ENCODE measurements at places on chromosomes 6 and 20. TPM values are rescaled to one million over a fixed set of nuclear protein-coding genes. Genes with fewer than 3 reads are reported as not detected.

DNA sequence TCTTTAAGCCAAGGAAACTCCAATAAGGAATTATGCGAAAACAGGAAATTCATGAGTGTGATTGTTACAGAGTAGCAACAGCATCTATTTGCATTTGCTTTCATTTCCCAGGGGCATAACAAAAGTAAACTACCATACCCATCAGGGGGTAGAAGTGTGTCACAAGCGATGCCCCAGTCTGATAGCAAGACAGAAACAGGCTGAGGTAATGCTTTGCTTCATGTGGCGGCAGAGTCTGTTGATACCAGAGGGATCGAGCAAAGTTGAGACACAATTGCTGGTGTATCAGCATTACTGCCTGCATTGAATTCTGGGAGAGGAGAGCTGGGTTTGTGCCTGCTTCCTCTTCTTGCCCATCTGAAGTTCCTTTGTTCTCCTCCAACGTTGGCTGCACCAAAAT lies 51.2 kb upstream of the LYRM2 start:
- H3K36me3 ChIP-seq, result peaks cover 100% of the 10 kb centered on the region
- H3K4me3 ChIP-seq, result no peak overlapping the region
- H3K4me1 ChIP-seq, result peaks cover 5% of the 10 kb centered on the region

DNA sequence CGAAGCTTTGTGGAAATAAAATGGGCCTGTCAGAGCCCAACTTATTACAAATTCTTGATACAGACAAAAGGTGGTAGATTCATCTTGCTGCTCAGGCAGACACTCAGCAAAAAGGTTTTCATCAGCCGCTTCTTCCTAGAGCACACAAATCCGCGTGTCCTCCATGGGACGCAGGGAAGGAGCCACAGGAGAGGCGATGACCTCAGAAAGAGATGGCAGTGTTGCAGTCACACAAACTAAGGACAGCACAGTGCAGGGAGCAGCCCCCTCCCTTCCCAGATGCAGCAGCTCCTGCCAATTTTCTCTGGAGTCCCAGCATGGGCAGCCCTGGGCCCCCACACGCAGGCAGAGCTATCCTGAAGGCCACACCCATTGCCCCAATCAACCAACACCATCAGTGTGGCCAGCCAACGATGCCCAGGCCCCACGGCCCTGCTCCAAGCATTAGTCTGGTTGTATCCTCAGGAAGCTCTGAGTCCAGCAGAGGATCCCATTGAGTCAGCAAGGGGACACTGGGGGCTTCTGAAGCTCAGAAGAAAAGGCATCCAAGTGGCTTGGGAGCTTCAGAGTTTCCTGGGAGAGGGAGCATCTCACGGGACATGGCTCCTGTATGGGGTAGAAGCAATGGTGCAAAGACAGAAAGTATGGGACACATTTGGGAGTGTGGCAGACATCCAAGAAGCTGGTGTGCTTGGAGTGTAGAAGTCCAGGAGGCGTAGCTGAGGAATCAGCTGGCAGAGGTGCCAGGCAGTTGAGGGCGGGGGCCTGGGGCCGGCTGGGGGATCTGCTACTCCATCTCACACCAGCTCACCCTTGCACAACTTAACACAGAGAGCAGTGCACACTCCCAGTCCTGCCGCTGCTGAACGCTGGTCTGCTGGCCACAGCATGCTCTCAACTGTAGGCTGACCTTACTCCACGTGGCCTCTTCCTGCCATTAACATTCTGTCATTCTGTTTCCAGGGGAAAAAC lies 142.1 kb upstream of the CST7 start:
- no peaks in the 10 kb centered on the region for H3K27me3 ChIP-seq
- no peak overlapping the region for H3K4me3 ChIP-seq
- no peak for DNase-seq
- no peaks in the 10 kb centered on the region for H3K4me1 ChIP-seq

FERMT1 gene
- total RNA-seq, result not detected

DNA sequence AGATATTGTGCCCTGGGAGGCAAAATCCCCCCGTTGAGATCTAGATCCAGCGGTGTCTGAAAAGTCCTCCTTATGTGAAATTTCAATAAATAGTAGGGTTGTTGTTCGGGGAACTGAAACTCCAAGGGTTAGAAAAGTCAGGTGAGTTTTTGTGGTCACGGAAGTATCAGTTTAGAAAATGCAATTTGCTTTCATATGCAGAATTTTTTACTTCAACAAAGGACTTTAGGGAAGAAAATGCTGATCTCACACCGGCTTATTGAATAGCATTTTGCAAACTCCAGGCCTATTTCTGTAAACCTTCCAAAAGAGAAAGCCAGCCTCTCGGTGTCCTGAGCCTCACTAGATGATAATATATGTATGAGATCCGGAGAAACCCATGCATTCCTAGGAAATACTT lies 254.7 kb downstream of the TSHZ2 start:
- no peaks in the 10 kb centered on the region for H3K36me3 ChIP-seq
- no peaks in the 10 kb centered on the region for H3K4me1 ChIP-seq
- H3K27ac ChIP-seq, result no peak overlapping the region

DNA sequence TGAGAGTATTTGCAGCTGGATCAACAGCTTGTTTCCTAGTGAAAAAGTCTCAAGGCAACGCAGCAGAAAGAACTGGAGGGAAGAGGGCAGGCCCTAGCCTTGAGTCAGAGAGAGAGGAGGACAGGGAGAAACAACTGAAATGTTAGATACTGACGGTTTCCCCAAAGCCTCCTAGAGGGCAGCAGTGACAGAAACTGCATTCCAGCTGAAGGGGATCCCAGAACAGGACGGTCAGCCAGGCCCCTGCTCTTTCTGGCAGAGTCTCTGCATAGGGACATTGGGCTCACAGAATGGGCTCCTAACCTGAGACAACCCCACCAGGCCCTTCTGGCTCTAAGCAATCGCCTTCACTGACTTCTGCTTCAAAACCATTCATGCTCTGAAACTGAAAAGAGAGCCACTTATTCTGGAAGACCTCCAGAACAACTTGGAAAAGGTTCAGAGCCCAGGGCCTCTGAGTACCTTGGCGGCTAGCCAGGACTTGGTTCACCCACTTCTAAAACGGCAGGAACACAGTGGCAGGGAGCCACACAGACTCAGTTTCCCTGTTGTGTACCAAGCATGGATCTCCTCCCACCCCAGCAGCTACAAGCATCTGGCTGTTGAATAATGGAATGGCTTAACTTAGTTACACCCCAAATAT lies 72.9 kb downstream of the PSMB1 start:
- H3K4me3 ChIP-seq, result no peak overlapping the region
- peaks cover 3% of the 10 kb centered on the region for H3K4me1 ChIP-seq
- H3K36me3 ChIP-seq, result no peaks in the 10 kb centered on the region
- H3K27me3 ChIP-seq, result no peaks in the 10 kb centered on the region
- DNase-seq, result no peak

DNA sequence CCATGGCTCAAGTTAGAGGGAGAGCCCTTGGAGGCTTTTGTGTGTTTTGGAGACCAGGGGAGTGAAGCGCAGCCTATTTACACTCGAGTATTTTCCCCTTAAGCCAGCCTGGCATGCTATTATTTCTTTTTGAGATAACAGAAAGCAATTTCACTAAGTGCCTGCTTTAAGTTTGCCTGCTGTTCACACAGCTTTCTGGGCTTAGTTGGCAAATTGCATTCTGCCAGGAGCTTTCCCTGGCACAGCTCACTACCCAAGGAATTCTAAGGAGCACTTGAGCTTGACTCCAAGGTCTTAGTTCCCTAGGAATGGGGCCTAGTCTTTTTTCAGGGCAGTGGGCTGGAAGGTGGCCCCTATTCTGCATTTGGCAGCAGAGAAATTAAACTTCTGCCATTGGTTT lies 19.0 kb upstream of the ASXL1 start:
- H3K36me3 ChIP-seq, result no peaks in the 10 kb centered on the region
- no peaks in the 10 kb centered on the region for H3K27me3 ChIP-seq
- no peak overlapping the region for H3K27ac ChIP-seq
- DNase-seq, result no peak
- H3K4me3 ChIP-seq, result no peak overlapping the region

GRCh38 chr6:104579310-104579863 lies 280.3 kb downstream of the HACE1 start:
- no peaks in the 10 kb centered on the region for H3K36me3 ChIP-seq
- no peaks in the 10 kb centered on the region for H3K27me3 ChIP-seq
- H3K27ac ChIP-seq, result no peak overlapping the region
- no peak for DNase-seq
- no peak overlapping the region for H3K4me3 ChIP-seq
- H3K4me1 ChIP-seq, result no peaks in the 10 kb centered on the region

DNA sequence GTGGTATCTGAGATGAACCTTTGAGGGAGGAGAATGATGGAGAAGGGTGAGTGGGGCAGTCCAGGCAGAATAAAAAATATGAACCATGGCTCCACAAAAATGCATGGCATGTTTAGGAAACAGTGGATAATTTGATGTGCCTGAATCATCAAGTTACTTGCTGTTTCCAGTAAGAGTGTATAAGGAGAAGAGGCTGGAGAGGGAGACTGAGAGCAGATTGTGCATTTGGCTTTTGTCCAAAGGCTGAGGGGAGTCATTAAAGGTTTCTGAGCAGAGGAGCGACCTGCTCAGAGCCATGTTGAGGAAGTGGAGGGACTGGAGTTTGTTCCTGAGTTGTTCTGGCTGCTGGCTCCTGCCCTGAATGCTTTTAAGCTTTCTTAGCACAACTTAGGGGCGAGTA lies 6.1 kb downstream of the MMP24 start:
- no peaks in the 10 kb centered on the region for H3K36me3 ChIP-seq
- H3K4me3 ChIP-seq, result no peak overlapping the region
- no peaks in the 10 kb centered on the region for H3K4me1 ChIP-seq
- no peak for DNase-seq

DNA sequence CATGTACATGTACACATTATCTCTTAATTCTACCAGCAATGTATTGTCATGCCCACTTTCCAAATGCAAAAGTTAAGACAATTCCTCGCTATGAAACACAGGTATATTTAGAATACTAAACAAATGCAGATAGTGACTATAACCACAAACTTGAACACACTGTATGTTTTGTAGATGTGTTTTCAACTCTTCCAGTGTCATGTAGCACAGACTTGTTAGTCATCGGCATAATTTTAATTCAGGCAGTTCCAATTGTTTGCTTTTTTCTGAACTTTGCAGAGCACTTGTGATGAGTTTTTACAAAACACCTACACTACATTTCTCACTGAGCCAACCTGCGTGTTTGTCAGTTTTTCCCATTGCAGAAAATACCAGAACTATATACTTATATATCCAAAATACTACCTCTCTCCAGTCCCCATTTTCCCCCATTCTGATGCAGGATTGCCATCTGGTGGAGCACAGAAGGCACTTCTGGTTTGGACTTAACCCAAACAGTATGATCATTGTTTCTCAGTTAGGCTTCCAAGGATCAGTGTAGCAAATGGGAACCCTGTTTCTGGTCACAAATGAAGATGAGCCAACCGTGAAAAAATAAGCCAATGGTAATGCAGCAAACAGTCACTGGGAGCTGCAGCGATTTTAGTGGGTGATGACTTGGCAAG lies 143.4 kb downstream of the ADGRB3 start:
- no peak overlapping the region for H3K27ac ChIP-seq
- H3K27me3 ChIP-seq, result no peaks in the 10 kb centered on the region
- H3K4me3 ChIP-seq, result no peak overlapping the region
- DNase-seq, result peak; percentile 10
- H3K36me3 ChIP-seq, result no peaks in the 10 kb centered on the region
- no peaks in the 10 kb centered on the region for H3K4me1 ChIP-seq

TMEM217 gene
- total RNA-seq, result not detected

DNA sequence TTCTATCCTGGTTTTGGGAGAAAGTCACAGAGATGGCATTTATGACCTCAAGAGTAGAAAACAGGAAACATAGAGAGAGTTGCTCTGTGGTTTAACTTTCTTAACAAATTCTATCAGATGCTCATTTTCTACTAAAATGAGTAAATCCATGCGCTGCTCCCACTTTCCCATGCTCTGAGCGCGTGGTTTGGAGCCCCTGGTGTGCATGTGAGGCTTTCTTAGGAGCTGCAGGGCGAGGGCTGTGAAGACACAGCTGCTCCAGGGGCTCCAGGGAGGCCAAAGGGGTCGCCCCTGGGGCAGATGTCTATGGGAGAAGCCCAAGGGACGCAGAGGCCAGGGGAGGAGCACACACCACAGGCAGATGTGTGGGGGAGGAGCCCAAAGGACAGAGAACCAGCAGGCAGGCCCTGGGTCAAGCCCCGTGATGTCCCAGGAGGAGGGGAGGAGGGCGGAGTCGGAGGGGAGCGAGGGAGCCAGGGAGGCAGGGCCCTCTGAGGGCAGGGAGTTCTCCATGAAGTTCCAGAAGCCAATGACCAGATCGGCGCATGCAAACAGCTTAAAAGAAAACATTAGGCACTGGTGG lies 122.9 kb downstream of the IRF4 start:
- H3K4me1 ChIP-seq, result no peaks in the 10 kb centered on the region
- H3K36me3 ChIP-seq, result no peaks in the 10 kb centered on the region
- no peaks in the 10 kb centered on the region for H3K27me3 ChIP-seq
- H3K4me3 ChIP-seq, result no peak overlapping the region
- no peak for DNase-seq

DNA sequence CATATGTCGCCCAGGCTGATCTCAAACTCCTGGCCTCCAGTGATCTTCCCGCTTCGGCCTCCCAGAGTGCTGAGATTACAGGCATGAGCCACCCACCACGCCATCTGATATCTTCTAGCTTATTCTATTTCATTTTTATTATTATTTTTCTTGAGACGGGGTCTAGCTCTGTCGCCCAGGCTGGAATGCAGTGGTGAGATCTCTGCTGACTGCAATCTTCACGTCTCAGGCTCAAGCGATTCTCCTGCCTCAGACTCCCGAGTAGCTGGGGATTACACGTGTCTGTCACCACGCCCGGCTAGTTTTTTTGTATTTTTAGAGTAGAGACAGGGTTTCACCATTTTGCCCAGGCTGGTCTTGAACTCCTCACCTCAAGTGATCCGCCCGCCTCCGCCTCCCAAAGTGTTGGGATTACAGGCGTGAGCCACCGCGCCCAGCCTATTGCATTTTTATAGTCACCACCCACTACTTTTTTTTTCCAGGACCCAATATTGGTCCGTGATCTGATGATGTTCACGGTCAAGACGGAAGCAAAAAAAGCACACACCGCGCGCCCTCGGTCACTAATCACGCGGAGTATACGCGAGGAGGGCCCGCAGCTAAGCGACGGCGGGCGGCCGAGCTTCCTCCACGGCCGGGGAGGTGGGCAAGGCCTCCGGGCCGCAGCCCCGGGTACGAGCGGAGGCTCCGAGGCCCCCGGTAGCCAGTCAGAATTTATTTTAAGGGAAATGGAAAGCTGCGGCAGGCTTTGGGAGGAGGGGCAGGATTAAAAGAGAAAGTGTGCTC lies 1.1 kb upstream of the LSM14B start:
- no peaks in the 10 kb centered on the region for H3K27me3 ChIP-seq
- H3K4me3 ChIP-seq, result peak overlapping the region; percentile 89
- H3K36me3 ChIP-seq, result no peaks in the 10 kb centered on the region
- no peak for DNase-seq
- peaks cover 51% of the 10 kb centered on the region for H3K4me1 ChIP-seq

DNA sequence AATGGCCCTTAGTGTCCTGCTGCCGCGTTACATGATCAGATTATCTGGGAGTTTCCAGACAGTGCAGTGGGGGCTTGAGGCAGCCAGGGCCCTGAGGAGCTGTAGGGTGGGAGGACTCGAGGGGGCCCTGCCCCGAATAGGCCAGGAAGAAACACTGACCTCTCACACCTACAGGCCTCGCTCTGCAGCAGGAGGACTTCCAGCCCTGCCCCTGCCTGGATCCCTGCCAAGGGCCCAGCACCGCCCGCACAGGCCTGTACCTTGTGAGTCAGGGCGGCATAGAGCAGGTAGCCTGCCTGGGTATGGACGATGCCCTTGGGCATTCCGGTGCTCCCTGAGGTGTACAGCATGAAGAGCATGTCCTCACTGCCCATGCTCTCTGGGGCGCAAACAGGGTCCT lies 30.1 kb upstream of the APMAP start:
- peaks cover 15% of the 10 kb centered on the region for H3K4me1 ChIP-seq
- H3K27ac ChIP-seq, result peak overlapping the region; percentile 15
- peak; percentile 60 for DNase-seq
- H3K4me3 ChIP-seq, result no peak overlapping the region

Measured in heart left ventricle (tissue), 16 donors.